ENCODE measurements at places on chromosomes 7 and 10.

DNA sequence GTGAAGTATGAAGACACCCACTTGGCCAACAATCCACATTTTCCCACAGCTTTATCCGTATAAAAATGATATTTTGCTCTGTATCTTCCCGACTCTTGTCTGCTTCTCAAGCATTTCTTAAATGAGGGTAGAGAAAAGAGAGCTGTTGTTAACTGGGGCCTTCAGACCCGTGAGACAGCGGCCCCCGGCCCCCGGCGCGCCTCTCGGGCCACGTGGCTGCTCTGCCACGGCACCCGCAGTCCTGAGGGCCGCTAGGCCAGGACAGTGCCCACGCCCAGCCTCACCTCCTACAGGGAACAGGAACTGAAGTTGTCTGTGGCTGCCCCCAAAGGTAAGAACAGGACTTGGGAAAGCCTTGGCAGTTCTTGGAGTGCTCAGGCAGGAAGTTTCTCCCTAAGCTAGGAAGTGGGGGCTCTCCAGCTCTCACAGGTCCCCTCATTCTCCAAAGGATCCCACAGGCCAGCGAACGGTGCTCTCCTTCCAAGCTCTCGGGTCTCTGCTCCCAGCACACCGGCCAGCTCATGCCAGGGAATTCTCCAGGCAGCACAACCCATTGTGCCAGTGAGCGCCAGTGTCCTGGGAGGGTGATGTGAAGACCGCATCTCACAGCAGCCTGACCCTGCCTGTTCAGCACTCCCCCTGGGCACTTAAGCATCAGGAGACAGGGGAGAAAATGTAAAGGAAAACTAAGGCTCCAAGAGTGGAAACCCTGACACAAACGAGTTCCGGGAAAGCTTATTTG, 230.3 kb upstream of the PFKP start:
- DNase-seq: no peak

DNA sequence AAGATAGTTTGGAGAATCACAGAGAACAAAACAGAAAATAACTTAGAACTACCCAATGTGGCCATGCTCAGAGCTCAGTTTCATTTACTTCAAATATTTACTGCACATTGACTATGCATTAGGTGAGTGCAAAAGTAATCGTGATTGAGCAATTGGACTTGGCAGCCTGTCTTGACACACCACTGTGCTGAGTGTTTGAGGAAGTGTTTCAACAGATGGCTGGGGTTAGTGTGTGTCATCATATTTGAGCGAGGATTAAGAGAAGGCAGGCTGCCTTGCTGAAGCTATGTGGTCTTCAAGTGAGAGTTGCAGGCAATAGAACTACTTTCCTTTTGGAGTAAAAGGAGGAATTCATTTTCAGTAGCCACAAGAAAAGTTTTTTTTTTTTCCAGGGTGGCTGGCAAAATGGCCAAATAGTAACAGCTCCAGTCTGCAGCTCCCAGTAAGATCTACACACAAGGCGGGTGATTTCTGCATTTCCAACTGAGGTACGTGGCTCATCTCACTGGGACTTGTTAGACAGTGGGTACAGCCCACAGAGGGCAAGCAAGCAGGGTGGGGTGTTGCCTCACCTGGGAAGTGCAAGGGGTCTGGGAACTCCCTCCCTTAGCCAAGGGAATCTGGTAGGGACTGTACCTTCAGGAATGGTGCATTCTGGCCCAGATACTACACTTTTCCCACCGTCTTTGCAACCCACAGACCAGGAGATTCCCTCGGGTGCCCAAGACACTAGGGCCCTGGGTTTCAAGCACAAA, 37.6 kb downstream of the AKR1C4 start:
- peak; percentile 49 for DNase-seq

GRCh38 chr7:24851786-24852185, 94.5 kb upstream of the GSDME start:
- DNase-seq: peak; percentile 64

- no peak for DNase-seq
Observed at GRCh38 chr10:5540891-5541290, 16.1 kb downstream of the CALML3 start.

DNA sequence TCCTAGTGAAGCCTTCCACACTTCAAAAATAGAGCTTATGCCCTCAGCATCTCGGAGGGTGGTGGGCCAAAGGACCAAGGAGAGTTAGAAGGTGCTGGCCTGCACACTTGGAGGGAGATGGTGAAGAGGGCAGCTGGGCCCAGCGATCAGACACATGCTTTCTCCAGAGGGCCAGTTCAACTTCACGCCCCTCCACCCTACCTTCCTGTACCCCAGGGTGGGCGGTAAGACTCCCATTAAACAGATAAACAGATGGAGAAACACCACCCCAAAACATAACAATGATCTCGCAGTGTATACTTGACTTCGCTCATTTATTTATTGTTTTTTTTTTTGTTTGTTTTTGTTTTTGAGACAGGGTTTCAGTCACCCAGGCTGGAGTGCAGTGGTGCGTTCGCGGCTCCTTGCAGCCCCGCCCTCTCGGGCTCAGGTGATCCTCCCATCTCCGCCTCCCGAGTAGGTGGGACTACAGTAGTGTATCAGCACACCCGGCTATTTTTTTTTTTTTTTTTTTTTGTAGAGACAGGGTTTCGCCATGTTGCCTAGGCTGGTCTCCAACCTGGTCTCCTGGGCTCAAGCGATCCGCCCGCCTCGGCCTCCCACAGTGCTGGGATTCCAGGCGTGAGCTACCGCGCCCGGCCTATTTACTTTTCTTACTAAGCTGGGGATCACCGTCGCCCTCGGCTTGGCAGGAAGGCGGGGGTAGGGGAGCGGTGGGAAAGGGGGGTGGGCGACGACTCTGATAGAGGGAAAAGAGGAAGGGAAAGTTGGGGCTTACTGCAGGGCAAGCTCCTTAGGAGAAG, 1.8 kb downstream of the C10orf95 start:
- DNase-seq: peak; percentile 75

- no peak for DNase-seq
Observed at GRCh38 chr10:117160567-117160966, 22.5 kb upstream of the VAX1 start.

DNA sequence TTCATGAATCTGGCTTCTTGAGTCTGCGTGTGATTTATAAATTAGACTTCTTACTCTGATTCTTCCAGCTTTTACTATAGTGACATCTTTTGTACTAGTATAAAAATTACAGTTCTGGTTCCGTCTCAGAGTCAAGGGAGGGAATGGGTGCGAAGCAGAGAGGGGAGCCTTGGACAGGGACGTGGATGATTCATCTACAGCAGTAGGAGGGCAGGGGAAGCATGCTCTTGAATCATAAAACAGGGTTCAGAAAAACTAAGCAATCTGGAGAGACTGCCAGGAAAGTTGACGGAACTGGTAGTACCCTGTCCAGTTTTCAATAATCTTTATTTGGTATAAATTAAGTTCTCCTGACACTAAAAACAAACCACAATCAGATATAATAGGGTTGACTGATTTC, 58.1 kb downstream of the ITGA8 start:
- DNase-seq: no peak

- no peak for DNase-seq
Observed at GRCh38 chr7:38842746-38843145, 66.2 kb downstream of the VPS41 start.

DNA sequence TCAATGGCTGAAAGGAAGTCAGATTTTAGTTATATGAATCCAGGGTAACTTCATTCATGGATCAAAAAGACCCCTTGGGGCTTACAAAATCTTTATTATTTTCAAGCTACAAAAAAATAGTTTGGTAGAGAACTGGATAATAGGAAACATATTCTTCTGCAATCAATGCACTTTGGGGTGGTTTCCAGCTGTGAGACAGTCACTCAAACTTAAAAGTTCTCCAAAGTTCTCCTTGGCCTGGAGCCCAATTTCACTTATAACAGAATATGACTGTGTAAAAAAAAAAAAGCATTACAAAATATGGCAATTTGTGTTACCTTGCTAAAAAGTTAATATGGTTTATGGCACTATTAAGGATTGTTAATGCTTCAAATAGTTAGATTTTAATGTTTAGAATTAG, 255.5 kb downstream of the AGMO start:
- no peak for DNase-seq

DNA sequence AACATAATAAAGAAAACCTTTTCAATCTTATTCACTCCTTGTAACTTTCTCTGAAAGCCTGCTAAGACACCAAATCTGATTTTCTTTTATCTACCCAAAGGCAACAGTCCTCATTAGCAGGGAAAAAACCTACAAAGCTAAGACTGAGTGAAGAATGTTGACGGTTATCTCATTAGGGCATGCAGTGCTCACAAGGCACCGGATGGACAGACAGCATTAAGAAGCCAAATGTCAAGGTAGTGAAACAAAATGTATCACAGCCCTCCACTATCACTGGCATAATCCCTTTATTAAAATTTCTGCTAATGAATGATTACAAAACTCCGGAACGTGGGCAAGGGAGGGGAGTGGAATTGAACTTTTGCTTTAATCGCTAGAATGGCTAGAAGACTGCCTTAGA, 442.8 kb downstream of the NEBL start:
- DNase-seq: no peak

- no peak for DNase-seq
Observed at GRCh38 chr10:10845185-10845584, 172.5 kb upstream of the CELF2 start.

- DNase-seq: peak; percentile 78
Observed at GRCh38 chr10:97612386-97612785, 20.9 kb downstream of the MORN4 start.

- no peak for DNase-seq
Observed at GRCh38 chr7:152330827-152331226, 105.0 kb downstream of the KMT2C start.

DNA sequence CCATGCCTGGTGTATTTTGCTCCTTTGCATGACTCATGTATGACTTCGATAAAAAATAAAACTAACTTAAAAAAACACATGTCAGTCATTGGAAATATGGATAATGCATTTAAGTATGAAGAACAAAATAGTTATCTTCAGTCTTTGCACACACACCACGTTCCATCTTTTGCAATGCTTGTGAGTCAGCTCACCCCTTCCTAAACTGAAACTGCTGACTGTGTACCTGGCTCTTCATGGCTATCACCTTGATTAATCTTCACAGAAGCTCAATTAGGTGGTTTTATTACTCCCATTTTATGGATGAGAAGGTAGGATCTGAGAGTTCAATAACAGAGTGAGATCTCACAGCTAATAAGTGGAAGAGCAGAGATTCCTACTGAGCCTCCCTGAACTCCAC, 79.5 kb downstream of the CARD11 start:
- no peak for DNase-seq

GRCh38 chr10:84089162-84089561, 50.1 kb upstream of the GHITM start:
- no peak for DNase-seq

GRCh38 chr7:22723637-22724036, 3.4 kb upstream of the IL6 start:
- DNase-seq: no peak

DNA sequence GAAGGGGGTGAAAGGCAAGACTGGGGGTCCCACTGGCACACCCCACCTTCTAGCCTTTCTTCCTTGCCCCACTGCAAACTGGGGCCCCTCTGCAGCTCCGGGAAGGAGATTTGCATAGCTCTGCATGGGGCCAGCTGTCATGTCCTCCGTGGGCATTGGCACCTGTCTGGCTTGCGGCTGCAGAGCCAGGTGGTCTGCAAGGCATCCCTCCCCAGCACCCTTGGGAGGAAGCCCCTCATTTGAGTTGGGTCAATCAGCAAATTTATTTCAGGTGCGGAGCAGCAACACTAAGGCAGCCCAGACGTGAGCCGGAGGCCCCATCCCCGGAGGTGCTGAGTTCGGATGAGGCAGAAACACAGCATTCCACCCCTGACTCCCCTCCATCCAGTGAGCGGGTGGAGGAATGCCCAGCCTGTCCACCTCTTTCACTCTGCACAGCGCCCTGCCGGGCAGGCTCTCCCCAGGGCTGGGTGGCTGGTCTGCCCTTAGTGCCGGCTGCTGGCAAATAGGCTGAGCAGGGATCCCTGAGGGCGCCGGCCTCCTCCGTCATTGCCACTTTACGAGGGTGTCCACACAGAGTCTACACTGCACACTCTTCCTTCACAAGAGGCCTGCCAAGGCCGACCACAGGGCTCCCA, 143.2 kb downstream of the TCERG1L start:
- no peak for DNase-seq

DNA sequence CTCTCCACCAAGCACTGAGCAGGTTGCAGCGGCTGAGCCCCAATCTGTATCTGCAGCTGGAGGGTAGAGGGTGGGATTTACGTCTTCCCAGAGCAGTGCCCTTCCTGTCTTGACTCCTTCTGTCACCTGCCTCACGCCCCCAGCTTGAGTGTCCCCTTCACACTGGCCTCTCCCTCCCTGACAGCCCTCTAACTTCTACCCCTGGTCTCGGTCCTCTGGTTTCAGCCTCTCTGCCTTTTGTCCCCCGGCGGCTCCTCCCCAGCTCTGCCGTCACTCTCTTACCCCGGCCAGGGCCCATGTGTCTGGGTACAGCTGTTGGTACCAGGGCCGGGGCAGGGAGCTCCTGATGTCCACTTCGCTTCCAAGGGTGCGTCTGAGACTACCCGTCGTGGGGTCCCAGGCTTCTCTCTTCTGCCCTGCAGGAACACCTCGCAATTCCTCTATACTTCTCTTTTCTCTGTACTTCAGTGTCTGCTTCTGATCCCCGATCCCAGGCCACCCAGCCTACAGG, 654 bp downstream of the MUC3A start:
- no peak for DNase-seq

DNA sequence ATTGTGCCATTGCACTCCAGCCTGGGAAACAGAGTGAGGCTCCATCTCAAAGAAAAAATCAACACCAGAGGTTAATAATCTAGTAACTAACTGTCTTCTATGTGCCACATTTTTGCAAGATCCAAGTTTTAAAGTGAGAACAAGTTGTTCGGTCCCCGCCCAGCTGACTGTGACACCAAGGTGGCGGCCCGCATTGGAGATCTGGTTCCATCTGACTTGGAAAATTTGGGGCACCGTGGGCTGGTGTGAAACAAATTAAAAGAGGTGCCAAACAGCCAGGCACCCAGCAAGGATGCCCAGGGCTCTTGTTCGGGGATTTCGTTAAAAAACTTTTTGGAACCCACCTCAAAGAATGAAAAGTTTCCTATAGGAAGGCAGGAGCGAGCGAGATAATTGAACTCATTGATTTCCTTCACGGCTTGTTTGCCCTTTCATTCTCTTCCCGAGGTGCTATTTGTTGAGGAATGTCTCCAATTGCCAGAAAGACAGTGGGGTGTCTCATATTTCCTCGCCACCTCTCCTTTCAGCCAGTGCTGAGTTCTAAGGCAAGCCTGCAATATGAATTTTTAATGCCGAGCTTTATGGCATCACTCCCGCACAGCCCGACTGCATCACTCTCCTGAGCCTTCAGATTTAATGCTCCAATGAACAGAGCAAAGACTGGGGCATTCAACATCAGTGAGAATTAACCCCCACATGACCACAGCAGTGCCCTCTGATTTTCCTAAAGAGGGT, 156.9 kb upstream of the SH2B2 start:
- DNase-seq: no peak

DNA sequence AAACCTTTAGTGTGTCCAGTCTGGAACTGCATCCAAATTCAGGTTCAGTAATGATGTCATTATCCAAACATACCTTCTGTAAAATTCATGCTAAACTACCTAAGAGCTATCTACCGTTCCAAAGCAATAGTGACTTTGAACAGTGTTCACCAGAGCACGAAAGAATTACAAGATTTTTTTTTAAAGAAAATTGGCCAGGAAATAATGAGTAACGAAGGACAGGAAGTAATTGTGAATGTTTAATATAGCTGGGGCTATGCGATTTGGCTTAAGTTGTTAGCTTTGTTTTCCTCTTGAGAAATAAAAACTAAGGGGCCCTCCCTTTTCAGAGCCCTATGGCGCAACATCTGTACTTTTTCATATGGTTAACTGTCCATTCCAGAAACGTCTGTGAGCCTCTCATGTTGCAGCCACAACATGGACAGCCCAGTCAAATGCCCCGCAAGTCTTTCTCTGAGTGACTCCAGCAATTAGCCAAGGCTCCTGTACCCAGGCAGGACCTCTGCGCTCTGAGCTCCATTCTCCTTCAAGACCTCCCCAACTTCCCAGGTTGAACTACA, 694 bp upstream of the FAS start:
- DNase-seq: peak; percentile 89

Data from lung microvascular endothelial cell (primary cell).